ENCODE measurements at places on chromosomes 7 and 10. TPM values are rescaled to one million over a fixed set of nuclear protein-coding genes. Genes with fewer than 3 reads are reported as not detected.

GRCh38 chr7:47493976-47494911 is 87.7 kb downstream of the TNS3 start:
- DNase-seq: no peak

- no peak for DNase-seq
Observed at GRCh38 chr10:13593535-13593934, 6.8 kb downstream of the PRPF18 start.

DNA sequence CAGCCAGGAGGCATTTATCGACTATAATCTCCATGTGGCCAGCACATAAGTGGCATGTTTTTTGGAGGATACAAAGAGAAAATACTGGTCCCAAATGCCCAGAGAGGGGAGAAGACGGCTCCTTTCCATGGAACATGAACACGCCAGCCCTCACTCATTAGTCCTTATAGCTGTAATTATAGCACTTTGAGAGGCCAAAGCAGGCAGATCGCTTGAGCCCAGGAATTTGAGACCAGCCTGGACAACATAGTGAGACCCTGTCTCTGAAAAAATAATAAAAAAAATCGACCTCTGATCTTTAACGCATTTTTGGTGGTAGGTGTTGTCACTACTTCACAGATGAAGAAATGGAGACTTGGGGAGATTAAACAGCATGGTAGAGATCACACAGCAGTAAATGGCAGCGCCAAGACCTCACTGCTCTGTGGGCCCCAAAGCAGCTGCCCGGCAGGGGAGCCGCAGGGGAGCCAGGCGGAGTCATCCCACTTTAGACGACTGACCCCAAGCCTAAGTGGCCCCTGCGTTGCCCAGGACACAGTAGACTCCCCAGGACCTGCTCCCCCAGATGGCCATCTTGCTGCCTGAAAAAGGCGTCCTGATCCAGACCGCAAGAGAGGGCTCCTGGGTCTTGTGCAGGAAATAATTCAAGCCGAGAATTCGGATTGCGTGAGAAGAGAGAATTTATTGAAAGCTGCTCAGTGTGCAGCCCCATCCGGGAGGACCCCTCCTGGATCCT is 21.2 kb upstream of the PRKAG2 start:
- no peak for DNase-seq

- peak; percentile 57 for DNase-seq
Observed at GRCh38 chr10:110081911-110082310, 74.1 kb downstream of the ADD3 start.

- no peak for DNase-seq
Observed at GRCh38 chr7:28140979-28141378, 39.6 kb downstream of the JAZF1 start.

GRCh38 chr7:123599766-123600165 is 1.9 kb upstream of the ASB15 start:
- no peak for DNase-seq

DNA sequence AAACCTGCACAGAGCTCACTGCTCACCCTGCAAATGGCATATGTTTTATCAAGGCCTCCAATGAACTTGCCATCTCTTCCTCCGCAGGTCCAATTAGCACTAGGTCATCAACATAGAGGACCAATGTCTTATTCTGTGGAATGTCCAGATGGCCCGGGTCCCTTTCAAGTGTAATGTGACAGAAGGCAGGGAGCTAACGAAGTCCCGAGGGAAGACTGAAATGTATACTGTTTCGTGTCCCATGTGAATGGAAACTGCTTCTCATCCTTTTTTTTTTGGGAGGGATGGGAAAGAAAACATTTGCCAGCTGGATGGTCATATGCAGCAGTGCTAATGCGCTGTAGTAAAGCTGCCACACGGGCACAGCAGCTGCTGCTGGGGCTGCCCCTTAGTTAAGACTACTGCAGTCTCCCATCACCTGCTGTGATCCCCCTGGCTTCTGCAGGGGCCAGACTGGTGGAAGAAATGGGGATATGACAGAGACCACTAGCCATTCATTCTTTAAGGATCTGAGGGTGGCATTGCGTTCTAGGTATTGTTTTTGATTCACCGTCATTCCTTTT is 61.7 kb upstream of the CCNY start:
- no peak for DNase-seq

DNA sequence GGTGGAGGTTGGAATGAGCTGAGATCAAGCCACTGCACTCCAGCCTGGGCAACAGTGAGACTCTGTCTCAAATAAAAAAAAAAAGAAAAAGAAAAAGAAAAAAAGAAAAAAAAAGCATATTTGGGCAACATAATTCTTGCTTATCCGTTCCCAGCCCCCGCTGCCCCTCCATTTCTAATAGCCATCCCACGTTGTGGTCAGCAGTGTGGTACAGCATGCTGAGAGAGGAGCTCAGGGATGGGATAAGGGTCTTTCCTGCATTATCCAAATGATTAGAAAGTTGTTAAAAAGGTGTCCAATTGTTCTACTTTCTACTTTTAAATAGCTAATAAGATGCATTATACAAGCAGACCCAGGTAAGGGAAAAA is 104.9 kb upstream of the ZNF92 start:
- no peak for DNase-seq

GRCh38 chr10:18005781-18006456 is 54.2 kb downstream of the SLC39A12 start:
- no peak for DNase-seq

DNA sequence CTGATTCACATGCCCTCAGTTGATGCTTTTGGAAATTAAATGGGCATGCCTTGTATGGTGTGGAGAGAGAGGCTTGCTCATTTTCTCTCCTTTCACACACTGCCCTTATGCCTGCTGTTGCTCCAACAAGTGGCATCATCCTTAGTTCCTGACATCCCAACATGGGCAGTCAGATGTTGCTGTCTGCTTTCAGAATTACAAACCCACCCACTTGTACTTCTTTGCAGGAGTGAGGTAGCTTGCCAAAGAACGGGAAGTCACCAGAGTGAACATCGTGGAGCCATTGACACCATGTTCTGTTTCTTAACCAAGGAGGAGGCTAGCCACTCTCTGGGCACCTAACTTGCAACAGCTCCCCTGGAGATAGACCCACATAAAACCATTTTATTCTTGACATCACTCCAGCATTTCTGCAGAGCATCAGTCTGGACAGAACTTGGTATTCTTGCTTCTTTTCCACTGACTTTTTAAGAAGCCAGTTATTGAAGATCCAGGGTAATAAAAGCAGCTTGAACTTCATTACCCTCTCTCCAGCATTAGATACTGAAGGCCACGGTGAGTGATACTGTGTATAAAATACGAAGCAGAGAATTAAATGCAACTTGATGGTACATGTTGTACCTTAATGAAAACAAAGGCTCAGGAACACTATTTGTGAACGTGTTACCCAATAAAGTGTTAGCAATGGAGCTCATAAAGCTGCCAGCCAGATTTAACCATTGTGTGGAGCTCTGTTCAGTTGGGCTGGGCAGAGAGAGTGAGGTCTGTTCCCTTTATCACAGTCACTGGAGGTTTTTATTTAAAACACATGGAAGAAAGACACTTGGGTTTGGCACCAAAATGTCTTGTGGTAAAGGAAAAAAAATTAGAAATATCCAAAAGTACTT is 195.8 kb upstream of the HABP2 start:
- DNase-seq: no peak

Gene TMEM184A
- 0.18 TPM for total RNA-seq

Data from left cardiac atrium (tissue), 4 donors.